ENCODE measurements at places on chromosomes 2 and 18.

GRCh38 chr2:26850000-26850431 lies 2.1 kb downstream of the DPYSL5 start:
- DNase-seq: no peak

- DNase-seq: no peak
Observed at GRCh38 chr2:2127467-2127866, 203.6 kb downstream of the MYT1L start.

GRCh38 chr2:231356466-231356844 lies 39.1 kb upstream of the B3GNT7 start:
- no peak for DNase-seq

- no peak for DNase-seq
Observed at GRCh38 chr2:151410485-151410834, 758 bp downstream of the RIF1 start.

DNA sequence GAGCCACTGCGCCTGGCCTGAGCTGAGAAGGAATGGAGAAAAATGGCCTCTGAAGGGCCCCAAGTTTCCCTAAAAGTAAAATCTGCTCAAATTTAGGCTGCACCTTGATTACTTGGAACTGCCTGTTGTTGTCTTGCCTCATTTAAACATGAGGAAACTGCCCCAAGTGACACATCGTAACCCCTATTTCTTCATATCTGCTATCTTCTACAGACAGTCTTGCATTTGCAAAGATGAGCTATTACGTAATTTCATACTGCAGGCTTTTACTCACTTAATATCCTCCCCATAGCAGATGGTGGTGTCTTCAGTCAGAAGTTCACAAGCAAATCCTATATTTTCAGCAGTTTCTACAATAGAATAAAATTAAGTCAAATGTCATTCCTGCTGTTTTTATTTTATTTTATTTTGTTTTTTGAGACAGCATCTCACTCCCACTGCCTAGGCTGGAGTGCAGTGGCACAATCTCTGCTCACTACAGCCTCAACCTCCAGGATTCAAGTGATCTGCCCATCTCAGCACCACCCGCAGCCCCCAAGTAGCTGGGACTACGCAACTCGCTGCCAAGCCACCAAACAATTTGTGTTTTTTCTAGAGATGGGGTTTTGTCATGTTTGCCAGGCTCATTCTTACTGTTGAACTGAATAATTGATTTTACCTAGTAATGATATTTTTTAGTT lies 45.3 kb upstream of the NARS1 start:
- no peak for DNase-seq

GRCh38 chr2:211114826-211115455 lies 558.5 kb downstream of the CPS1 start:
- no peak for DNase-seq

DNA sequence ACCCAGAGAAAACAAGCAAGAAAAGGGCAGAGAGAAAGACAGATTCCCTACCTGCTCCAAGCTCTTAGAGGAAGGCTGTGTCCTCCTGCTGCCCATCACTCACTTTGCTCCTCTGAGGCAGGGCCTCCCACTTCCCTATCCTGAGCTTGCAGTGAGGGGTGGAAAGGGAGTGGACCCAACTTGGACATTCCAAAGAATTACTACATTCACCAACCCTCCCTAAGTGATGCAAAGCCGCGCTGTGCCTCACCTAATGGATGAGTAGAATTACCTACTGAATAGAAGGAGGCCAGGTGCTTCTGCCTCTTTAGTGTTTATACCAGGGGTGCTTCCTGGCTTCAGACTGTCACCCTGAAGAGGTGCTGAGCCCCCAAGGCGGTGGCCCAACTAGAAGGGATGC lies 5.6 kb upstream of the OSR1 start:
- no peak for DNase-seq

GRCh38 chr2:1207962-1208510 lies 205.2 kb upstream of the TPO start:
- DNase-seq: no peak

- DNase-seq: no peak
Observed at GRCh38 chr2:38371235-38371634, 5.8 kb downstream of the ATL2 start.

- DNase-seq: no peak
Observed at GRCh38 chr2:1821530-1821929, 77.2 kb upstream of the PXDN start.

DNA sequence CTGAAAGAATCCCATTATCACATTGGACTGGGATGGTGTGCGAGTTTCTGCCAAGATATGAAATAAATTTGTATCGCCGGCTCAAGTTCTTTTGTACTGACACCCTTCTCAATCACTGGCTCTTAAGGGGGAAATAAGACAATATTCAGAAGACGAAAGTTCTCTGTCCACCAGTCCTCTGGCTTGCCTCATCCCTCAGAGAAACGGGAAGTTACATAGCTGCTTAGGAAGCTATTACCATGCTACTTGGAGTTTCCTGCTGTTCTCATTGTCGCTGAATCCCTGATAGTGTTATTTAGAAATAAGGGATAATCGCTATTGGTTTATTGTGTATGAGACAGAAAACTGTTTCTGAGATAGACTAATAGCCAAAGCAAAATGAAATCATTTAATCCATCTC lies 205.0 kb upstream of the ZNF521 start:
- no peak for DNase-seq

GRCh38 chr2:241224018-241224850 lies 35.8 kb downstream of the ANO7 start:
- peak; percentile 63 for DNase-seq
